ENCODE measurements at places on chromosomes 2 and 18. TPM values are rescaled to one million over a fixed set of nuclear protein-coding genes. Genes with fewer than 3 reads are reported as not detected.

The CD302 gene
- 10.6 TPM for total RNA-seq

The CHRND gene
- total RNA-seq: not detected

The TM4SF20 gene
- total RNA-seq: not detected

DNA sequence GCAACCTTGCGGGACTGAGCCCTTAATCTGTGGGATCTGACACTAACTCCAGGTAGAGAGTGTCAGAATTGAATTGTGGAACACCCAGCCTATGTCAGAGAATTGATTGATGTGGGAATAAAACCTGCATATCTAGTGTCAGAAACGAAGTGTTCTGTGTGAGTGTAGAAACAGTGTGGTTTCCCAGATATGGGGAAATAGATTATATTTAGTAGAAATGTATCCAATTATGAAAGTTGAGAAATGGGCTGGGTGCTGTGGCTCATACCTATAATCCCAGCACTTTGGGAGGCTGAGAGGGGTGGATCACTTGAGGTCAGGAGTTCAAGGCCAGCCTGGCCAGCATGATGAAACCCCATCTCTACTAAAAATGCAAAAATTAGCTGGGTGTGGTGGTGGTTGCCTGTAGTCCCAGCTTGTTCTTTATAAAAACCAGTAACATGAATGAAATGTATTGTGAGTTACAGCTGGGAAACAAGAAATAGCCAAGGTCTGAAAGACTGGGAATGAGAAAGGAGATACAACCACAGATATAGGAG lies 4.3 kb upstream of the TP53I3 start:
- no peak for DNase-seq

DNA sequence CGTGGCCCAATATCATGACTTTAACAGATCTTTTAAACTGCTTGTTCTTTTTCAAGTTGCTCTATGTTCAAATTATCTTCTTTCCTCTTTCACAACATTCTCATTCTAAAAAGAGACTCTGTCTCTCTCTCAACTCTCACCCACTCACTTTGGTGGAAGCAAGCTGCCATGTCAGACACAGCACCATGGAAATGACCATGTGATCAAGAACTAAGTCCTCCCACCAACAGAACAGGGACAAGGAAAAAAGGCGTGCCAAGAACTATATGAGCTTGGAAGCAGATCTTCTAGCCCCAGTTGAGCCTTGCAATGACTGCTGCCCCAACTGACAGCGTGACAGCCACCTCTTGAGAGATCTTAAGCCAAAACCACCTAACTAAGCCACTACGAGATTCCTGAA lies 23.9 kb downstream of the BAZ2B start:
- DNase-seq: no peak

DNA sequence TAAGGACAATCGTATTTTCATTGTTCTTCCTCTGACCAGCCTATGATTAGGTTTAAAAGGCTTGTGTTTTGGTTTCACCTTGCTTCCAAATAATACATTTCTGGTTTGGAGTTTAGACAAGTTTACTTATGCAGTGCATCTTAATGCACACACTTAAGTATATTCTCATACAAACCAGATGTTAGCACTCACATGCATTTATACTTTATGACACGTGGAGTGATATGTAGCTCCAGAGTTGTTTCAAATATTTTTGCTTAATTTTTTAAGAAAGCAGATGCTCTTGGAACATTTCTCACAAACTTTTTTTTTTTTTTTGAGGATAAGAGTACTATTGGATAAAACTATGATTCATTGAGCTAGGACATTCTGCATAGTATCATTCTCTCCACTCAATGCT lies 109.9 kb downstream of the PDE1A start:
- DNase-seq: no peak

DNA sequence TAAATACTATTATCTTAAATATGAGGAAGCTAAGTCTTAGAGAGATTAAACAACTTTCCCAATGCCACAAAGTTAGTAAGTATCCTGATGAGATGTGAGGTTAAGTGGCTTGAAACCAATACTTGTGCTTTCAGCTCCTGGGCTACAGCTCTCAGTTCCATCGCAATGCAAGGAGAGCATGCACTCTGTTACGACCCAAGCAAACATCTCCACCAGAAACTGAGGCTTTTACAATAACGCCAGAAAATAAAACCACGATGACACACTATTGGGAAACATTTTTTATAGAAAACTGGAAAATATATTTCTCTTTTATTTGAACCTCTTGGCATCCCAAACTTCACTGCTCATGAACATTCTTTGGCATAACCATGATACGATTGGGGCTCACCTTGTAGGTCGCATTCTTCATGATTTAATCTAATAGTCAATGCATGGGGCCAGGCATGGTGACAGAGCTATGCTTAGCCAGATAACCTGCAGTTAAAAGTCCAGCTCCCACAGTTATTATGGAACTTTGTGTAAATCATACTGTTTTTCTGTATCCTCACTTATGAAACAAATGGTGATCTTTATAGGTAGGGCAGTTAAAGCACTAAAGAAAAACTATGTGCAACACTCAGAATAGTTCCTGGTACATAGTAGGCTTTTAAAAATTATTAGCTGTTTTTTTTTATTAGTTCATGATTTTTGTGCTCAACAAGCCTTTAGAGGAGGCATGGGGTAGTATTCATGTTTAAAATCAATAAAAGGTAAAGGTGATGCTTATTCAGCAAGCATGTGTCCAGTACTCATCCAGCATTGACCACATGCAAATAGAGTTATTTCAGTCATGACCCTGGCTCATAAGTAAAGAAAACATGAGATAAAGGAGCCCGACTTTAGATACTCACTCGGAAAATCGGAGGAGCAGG lies 238.3 kb upstream of the TRIB2 start:
- DNase-seq: no peak

DNA sequence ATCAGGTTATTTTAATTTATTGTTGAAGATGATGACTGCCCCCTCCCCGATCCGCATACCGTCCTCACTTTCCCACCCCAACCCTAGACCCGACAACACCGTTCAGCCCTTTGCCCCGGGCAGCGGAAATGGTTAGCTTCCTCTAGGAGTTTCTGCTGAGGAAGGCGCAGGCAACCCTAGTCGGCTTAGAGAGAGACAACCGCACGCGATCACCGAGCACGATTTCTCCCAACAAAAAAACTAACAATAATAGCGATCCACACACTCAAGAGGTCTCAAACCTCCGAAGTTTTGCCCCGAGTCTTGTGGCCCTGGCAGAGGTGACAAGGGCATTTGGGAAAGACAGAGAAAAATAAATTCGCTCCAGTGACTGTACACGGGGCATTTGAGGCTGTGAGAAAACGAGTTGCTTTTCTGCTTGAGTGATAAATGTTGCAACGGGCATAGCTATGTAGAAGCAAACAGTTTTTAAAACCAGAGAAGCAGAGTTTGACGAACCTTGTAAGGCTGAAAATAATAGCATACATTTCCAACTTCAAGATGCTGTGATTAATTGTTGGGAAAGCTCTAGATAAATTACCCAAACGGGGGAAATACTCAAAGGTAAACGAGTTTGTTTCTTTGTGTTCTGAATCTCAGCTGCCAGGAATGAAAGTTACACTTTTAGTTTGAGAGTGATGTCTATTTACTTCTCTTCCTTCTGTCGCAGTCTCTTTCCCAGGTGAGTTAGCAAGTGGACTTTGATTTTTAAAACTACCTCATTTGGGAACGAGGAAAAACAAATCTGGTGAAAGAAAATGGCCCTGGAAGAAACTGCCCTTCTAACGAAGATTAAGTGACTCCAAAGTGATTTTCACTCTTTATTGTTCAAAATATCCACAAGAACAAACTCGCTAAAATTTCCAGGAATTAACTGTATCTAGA lies 11.0 kb upstream of the SIX3 start:
- no peak for DNase-seq

GRCh38 chr18:36309436-36310391 lies 12.2 kb downstream of the FHOD3 start:
- DNase-seq: peak; percentile 17

DNA sequence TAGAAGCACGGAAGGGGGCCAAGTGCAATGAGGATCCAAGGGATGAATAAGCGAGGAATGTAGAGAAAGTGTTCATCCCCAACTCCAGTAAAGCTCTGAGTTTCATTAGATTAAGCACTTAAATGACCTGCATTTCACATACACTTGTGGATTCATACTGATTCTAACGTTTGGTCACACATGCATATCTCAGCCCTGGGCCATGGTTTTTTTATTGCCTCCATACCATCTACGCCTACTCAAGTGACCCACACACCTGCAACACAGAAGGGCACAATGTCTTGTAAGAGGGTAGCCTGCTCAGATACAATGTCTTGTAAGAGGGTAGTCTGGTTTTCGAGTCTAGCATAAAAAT lies 566 bp upstream of the MRPS5 start:
- DNase-seq: no peak
